ENCODE measurements at places on chromosomes 1 and 21. TPM values are rescaled to one million over a fixed set of nuclear protein-coding genes. Genes with fewer than 3 reads are reported as not detected.

DNA sequence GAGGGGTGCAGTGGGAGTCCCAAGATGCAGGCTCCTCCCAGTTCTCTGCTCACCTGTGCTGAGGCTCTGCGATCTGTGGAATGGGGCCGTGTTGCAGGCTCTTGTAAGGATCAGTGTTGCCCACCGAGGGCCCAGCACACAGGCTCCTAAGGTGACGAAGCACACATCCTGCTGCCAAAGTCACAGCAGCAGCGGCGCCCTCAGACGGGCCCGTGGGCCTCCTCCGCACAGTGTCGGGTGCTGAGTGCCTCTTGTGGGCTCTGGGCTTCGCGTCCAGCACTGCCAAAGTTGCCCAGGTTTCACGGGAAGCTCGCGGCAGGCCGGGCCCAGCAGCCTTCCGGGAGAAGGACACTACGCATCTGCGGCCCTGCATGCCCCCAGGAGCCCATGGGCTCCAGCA, 72.1 kb upstream of the ABCG1 start:
- no peak for DNase-seq

- DNase-seq, result no peak
Observed at GRCh38 chr1:244046907-244047611, 4.0 kb upstream of the ZBTB18 start.

DNA sequence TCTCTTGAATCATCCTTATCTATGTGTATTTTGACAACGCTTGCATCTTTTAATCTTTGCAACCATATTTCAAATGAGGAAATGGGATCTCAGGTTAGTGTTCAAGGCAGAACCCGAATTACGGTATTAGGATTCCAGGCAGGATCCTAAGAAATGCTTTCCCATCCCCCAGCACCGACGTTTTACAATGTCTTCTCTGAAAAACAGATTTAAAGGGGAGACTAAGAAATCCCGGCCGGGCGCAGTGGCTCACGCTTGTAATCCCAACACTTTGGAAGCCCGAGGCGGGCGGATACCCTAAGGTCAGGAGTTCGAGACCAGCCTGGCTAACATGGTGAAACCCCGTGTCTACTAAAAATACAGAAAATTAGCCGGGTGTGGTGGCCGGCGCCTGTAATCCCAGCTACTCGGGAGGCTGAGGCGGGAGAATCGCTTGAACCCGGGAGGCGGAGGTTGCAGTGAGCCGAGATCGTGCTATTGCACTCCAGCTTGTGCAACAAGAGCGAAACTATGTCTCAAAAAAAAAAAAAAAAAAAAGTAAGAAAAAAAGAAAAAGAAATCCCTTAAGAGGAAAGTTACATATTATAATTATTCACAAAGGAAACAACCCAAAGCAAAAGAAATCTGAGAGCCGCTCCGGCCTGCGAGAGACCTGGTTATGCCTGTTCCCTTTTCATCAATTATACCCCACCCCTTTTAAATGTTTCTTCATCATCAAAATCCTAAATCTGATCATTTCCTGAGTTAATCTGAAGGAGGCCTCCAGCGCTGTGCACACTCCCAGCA, 801 bp upstream of the GORAB start:
- no peak for DNase-seq

DNA sequence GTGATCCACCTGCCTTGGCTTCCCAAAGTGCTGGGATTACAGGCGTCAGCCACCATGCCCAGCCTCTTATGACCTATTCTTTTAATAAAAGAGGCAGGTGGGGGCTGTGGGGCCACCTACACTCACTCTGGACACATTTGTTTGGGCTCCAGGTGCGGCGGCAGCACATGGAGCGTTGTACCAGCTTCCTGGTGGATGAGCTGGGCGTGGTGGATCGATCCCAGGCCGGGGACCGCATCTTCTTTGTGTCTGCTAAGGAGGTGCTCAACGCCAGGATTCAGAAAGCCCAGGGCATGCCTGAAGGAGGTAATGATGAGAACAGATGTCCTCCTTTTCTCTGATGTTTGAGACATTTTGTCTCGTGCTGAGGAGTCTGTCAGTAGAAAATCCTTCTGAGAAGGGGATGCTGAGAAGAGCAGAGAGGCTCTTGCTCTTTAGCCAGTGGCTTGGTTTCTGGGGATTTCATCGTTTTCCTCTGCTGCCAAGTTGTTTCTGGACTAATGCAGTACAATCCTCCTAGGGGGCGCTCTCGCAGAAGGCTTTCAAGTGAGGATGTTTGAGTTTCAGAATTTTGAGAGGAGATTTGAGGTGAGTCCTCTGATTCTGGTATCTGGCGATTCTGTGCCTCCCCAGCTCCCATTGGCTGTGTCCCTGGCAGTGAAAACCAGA, 17.9 kb upstream of the MIIP start:
- peak; percentile 48 for DNase-seq

GRCh38 chr1:115668579-115668978, 26.8 kb downstream of the VANGL1 start:
- peak; percentile 37 for DNase-seq

GRCh38 chr1:58879464-58879863, 95.6 kb upstream of the JUN start:
- DNase-seq, result no peak

DNA sequence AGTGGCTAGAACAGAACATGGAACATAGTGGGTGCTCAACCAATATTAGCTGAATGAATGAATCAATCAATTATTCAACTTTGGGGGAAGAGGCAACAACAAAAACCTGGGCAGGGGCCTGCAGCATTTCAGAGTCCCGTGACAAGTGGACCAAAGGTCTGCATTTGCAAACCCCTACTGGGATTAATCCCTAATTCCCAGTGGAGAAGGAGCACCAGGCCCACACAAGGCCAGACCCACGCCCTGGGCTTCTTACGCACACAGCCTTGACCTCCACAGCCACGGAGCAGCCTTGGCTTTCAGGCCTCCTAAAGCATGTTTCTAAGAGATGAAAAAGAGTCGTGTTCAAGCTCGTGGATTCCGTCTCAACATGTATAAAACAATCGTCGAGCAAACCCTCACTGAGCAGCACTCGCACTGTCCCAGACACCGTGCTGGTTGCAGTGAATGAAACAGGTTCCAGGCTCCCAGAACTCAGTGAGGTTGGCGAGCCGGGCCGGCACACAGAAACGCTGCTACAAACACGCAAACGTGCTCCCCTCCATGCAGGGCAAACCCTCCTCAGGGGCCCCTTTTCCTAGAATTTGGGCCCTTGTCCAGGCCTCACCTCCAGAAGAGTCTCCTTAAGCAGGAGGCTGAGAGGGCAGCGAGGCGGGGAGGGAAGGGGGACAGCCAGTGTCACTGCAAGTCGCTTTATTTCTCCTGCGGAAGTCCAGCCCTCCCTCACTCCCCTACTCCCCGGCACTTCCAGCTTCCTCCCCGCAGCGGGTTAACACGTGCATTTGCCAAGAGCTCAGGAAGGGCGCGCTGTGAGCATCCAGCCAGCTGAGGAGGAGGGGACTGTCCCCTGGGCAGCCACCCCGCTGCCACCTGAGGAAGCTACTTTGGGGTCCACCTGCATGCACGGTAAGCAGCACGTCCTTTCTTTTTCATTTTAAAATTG, 556.4 kb downstream of the KIF26B start:
- no peak for DNase-seq

GRCh38 chr1:199073166-199073565, 434.3 kb downstream of the PTPRC start:
- no peak for DNase-seq

- no peak for DNase-seq
Observed at GRCh38 chr1:173853074-173853473, 14.7 kb downstream of the GAS5 start.

DNA sequence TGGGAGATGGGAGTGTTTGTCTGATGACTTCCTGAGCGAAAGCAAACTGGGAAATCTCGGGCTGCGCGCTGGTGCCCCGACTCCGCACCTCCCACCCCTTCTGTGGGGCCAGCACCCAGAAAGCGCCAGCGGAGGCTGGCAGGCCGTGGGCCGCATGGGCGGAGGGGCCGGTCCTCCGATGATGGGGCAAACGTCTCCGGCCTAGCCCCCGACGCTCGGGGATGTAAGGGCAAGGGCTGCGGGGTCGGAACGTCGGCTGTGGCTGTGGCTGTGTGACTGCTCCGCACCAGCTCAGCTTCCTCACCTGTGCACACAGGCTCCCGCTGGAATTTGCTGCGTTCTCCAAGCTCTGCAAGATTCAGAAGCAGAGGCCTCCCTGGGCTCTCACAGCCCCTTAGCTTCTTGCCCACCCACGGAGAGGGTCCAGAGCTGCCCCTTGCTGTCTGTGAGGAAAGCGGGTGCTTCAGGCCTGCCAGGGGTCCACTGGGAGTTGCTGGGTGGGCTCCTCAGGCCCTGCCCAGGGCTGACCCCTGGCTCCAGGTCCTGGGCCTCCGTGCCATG, 35.0 kb downstream of the COL18A1 start:
- no peak for DNase-seq

DNA sequence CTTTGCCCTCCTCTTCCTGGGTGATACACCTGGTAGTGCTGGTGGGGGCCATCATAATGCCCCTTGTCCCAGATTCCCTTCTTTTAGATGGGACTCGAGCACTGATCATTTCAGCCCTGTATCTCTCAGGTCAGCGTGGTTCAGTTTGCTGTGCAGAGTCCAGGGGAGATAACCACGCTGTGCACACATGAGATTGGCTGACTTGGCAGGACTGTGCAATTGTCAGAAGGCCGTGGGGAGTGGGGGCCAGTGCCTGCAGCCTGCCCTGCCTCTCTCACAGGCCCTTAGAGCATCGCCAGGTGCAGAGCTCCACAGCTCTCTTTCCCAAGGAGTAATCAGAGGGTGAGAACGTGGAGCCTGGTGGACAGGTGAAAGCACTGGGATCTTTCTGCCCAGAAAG, 15.2 kb downstream of the EPHX1 start:
- DNase-seq, result no peak

GRCh38 chr1:112906150-112906698, 49.8 kb downstream of the SLC16A1 start:
- DNase-seq, result no peak

- no peak for DNase-seq
Observed at GRCh38 chr1:84374991-84375696, 23.1 kb upstream of the DNASE2B start.

DNA sequence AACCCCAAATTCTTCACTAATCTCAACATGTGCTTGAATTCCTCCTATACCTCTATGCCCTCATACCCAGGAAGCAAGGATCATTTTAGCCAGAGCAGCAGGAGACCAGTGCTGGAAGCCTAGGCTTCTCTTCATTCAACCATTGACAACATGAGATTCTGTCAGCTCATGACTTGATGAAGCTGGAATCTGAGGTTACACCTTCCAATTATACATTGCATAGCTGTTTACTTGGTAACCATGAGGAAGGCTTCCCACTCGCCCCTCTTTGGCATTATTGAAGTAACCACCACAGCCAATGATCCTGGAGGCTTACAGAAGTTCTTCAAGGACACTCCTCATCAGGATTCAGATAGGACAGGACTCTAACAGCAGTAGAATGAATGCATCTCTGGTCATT, 160.3 kb downstream of the TPR start:
- DNase-seq, result no peak

DNA sequence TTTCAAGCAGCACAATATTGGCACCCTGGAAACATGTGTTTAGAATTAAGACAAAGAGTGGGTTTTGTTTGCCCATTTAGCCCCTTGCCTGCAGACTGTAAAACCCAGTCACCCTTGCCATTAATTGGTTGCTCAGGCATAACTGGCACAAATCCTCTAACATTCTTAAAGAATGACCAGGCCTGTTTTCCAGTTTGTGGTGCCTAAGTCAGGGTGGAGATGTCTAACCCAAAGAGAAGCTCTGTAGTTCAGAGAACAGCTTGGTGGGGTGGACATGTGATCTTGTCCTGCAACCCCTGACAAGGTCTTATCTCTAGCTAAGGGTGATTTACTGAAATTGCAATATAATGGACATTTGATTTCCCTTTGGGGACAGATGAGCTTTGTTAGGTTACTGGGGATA, 8.8 kb upstream of the ANGPTL7 start:
- DNase-seq, result no peak

DNA sequence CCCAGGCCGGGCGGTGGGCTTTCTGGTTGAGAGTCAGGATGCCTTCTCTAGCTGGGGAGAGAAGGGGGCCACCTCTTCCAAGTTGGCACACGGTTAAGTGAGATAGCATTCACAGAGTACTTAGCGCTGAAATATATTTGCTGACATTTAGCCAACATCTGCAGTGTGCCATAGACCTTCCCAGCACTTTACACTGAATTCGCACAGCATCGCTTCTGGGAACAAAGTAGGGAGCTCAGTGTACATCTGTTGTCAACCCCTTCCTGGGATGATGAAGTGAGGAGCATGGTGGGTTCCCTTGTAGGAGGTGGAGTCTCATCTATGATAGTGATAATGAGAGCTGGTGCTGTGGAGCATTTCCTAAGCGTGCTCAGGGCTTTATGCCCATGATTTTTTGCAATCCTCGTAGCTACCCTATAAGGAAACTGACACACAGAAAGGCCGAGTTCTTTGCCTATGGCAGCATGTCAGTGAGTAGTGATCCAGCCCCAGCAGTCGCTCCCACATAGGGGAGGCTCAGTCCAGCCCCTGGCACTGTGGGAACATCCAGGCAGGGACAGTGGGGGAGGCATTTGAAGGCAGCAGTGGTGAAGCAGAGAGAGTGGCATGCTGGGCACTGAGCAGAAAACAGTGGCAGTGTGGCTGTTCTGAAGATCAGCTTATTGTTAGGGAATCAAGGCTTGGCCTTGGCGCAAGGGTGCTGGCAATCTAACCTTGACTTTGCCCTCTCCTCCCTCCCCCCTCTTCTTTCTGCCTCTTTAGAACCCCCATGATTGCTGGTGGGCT, 176.2 kb downstream of the PGBD5 start:
- DNase-seq, result no peak

- DNase-seq, result no peak
Observed at GRCh38 chr1:225453797-225454648, 26.2 kb upstream of the LBR start.

DNA sequence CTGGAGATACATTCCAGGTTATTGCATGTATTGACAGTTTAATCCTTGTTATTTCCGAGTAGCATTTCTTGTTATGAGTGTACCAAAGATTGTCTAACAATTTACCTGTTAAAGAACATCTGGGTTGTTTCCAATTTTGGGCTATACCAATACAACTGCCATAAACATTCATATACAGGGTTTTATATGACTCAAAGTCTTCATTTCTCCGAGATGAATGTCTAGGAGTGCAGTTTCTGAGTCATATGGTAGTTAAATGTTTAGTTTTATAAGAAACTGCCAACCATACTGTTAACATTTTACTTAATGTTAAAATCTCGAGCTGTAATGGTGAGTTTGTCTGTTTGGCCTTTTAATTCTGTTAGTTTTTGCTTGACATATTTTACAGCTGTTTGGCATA, 10.0 kb downstream of the RAB4A start:
- no peak for DNase-seq

DNA sequence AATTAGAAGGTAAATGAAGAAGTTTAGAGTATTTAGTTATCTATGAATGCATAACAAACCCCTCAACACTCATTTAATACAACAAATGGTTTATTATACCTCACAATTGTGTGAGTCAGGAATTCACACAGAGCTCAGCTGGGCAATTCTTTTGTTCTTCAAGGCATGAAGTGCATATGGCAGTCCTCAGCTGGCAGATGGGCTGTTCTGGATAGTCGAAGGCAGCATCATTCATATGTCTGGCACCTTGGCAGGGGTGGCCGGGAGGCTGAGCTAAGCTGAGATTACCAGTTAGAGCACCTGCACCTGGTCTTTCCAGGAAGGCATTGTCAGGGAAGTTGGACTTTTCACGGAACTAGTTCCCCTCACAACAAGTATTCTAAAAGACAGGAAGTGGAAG, 286.2 kb upstream of the DUSP10 start:
- DNase-seq, result no peak

LAMB3 gene
- total RNA-seq, result 8.9 TPM

GRHL3 gene
- total RNA-seq, result not detected

VASH2 gene
- total RNA-seq, result 129 TPM

CFHR1 gene
- 0.10 TPM for total RNA-seq

TSPEAR gene
- total RNA-seq, result not detected

RNU1-4 gene
- under 0.01 TPM for total RNA-seq

ADAMTS4 gene
- total RNA-seq, result 11.0 TPM

HIPK1 gene
- 56.3 TPM for total RNA-seq

C4BPB gene
- total RNA-seq, result not detected

PRRX1 gene
- total RNA-seq, result 0.73 TPM

Measured in SJCRH30 (cell line).